T-helper 2 cell (primary cell): ENCODE measurements at places on chromosomes 1 and 21.

- no peak for DNase-seq
These were observed 2.2 kb upstream of the EIF2B3 start for GRCh38 chr1:44988531-44989156.

DNA sequence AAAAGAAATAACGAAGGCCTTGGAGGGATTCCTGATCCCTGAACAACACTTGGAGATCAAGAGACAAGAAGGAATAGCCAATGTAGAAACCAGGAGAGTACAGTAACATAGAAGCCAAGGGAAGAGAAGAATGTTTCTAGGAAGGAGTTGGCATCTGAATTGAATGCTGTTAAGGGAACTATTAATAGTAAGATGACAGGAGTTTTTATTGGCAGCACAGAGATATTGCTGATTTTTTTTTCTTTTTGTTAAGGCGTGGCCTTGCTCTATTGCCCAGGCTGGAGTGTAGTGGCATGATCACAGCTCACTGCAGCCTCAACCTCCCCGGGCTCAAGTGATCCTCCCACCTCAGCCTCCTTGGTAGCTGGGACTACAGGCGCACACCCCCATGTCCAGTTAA is 9.6 kb upstream of the SFT2D2 start:
- DNase-seq, result no peak

GRCh38 chr1:15656464-15656863 is 27.7 kb upstream of the PLEKHM2 start:
- no peak for DNase-seq

DNA sequence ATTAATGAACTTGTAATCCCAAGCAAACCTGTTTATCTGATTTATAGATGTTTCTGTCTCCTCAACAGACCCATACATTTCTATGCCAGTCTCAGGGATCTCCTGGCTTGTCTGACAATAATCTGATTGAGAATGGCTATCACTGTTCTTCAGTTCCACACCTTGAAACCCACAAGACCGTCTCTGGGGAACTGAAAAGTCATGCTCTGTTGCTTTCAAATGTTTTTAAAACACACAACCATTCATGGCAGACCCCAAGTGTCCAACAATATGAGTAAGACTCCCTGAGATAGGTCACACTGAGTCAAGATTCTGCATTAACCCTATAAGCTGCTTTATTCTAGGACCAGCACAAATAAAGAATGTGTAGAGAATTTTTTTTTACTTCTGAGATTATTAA is 611.2 kb upstream of the PLXNA2 start:
- no peak for DNase-seq

- no peak for DNase-seq
These were observed 219.3 kb downstream of the PLPP3 start for GRCh38 chr1:56360021-56360420.

DNA sequence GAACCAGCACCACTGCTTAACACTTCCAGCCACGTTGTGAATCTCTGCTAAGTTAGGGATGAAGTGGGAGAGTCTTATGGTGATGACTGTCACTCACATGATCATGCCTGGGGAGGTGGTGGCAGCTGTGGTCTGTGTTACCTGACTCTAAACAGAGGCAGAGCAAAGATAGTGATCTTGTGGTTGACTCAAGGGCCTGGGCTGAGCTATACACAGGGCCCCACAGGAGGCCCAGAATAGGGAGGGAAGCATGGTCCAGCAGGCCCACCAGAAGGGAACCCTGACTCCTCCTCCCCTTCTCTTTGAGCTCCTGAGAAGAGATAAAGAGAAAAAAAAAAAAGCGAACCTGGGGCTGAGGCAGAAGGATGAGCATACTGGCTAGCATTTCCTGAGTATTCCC is 55.0 kb downstream of the PLXNA2 start:
- no peak for DNase-seq

- no peak for DNase-seq
These were observed 6.7 kb upstream of the SLC9A1 start for GRCh38 chr1:27161594-27161993.
